ENCODE measurements at places on chromosomes 2 and 18.

- DNase-seq = no peak
These were observed 150.3 kb downstream of the PLEKHA3 start for GRCh38 chr2:178630581-178630980.

DNA sequence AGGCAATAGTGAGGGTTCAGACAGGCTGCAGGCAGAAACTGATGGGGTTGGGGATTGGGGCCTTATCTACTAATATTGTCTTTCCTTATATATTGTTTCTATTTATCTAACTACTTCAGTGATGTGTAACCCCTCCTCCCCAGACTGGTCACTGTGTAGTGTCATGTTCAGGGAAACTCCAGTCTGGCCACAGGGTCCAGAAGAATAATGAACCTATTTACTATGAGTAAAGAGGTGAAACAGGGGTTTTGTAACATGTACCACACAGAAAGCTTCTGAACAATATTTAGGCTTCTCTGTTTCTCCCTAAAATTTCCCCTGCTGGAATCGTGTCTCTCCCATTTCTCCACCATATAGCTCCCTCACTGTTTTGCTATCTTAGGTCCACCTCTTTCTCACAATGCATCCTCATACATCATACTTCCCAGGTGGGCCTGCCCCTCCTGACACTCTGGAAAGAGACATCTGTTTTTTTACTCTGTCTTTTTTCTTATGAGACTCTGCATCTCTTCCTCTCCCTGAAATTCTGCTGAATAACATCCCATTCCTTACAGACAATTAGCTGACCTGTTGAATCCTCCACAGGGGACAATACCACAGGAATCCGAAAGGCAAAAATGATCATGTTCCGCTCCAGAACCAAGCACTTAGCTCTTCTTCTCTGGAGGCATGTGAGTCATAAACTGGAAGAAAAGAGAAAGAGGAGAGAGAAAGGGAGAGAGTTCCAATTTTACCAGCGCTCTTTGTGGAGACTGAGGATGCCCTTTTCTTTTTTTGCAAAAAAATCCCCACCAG is 154.8 kb downstream of the ZEB2 start:
- no peak for DNase-seq

- peak; percentile 77 for DNase-seq
These were observed 211.9 kb downstream of the ALPK2 start for GRCh38 chr18:58416704-58417683.

DNA sequence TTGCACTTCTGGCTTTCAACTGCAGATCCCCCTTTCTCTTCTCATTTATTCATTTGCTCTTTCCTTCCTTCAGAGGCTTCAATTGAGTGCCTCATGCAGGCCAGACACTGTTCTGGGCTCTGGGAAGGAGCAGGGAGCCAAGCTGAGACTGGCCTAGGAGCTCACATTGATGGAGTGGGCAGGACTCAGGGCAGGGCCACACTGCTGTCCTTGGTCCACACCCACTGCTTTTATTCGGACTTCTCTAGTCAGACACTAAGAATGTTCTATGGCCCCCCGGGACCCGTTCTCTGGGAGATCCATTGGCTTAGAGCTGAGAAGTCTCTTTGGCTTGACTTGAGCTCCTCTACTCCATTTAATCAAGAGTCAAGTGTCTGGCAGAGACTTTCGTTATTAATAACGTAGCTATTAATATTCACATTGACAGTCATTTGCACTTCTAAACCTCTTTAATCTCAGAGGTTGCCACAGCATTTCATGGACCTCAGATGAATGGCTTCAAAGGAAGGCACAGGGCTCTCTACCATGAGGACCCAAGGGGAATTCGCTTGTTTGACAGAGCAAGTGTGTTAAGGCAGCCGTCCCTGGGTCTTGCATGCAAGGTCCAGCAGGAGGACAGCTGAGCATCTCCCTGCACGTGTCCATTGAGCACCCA is 20.1 kb downstream of the SH3RF3 start:
- no peak for DNase-seq

GRCh38 chr2:221437056-221437455 is 135.0 kb downstream of the EPHA4 start:
- DNase-seq = no peak

GRCh38 chr2:201228912-201229290 is 31.4 kb upstream of the CASP8 start:
- no peak for DNase-seq
